ENCODE measurements at places on chromosomes 2 and 18. TPM values are rescaled to one million over a fixed set of nuclear protein-coding genes. Genes with fewer than 3 reads are reported as not detected.

Gene C2orf80
- not detected for total RNA-seq

Gene ARHGEF33
- 0.34 TPM for total RNA-seq

Gene CPS1
- 4.2 TPM for total RNA-seq

Gene IL18R1
- 3.3 TPM for total RNA-seq

Gene INHA
- 3.5 TPM for total RNA-seq

Gene SP140L
- 2.2 TPM for total RNA-seq

Gene FLACC1
- not detected for total RNA-seq

Gene IWS1
- 23.2 TPM for total RNA-seq

Gene MC4R
- not detected for total RNA-seq

Gene TUBB8B
- total RNA-seq: not detected

Gene SKOR2
- total RNA-seq: not detected
